ENCODE measurements at places on chromosomes 12 and 14.

- DNase-seq, result no peak
These were observed 325.5 kb upstream of the RTL1 start for GRCh38 chr14:101228949-101229541.

DNA sequence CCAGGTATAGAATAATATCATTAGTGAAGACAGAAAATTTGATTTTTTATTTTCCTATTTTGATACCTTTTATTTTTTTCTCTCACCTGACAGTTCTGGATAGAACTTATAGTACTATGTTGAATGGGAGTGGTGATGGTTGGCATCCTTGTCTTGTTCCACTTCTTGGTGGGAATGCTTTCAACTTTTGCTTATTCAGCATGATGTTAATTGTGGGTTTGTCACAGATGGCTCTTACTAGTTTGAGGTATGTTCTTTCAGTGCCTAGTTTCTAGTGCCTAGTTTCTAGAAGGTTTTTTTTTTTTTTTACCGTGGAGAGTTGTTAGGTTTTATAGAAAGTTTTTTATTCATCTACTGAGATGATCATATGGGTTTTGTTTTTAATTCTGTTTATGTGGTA, 516.3 kb upstream of the NOVA1 start:
- no peak for DNase-seq

GRCh38 chr12:8031872-8032241, 659 bp upstream of the FOXJ2 start:
- no peak for DNase-seq

DNA sequence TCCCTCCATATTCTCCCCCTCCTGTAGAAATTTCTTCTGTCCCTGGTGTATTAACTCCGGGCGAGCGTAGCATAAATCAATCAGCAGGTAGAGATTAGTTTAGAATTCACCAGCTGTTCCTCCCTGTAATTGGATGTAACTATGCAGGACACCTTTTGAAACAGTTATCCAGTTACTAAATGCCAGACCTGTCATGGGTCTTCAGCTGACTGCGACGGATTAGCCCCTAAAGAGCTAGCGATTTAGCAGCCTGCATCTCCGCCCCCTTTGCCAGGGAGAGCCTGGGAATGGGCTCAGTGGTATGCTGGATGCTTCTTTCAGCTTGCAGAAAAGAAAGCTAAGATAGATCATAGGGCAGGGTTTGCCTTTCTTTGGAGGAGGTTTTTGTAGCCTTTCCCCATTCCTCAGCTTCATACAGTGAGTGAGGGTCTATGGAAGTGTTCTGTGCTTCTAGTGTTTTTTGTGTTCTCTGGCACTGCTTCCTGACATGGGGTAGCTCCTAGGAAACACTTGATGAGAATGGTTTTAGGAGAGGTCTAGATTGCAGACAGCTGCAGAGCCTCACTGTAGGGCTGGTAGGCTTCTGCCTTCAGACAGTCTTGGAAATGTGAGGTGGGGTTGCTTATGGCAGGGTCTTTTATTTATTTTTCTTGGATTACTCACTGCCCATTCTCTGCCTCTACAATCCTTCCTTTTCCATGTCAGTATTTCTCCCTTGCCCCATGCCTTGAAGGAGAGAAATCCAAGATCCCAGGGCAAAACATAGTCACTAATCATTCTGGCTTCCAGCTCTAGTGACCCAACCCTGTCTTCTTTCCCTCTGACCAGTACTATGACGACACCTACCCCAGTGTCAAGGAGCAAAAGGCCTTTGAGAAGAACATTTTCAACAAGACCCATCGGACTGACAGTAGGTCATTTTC, 16.7 kb downstream of the COPZ1 start:
- no peak for DNase-seq

- DNase-seq, result no peak
These were observed 41.6 kb downstream of the RNF34 start for GRCh38 chr12:121441555-121441954.

- no peak for DNase-seq
These were observed 11.0 kb upstream of the FBXL14 start for GRCh38 chr12:1605129-1606020.

DNA sequence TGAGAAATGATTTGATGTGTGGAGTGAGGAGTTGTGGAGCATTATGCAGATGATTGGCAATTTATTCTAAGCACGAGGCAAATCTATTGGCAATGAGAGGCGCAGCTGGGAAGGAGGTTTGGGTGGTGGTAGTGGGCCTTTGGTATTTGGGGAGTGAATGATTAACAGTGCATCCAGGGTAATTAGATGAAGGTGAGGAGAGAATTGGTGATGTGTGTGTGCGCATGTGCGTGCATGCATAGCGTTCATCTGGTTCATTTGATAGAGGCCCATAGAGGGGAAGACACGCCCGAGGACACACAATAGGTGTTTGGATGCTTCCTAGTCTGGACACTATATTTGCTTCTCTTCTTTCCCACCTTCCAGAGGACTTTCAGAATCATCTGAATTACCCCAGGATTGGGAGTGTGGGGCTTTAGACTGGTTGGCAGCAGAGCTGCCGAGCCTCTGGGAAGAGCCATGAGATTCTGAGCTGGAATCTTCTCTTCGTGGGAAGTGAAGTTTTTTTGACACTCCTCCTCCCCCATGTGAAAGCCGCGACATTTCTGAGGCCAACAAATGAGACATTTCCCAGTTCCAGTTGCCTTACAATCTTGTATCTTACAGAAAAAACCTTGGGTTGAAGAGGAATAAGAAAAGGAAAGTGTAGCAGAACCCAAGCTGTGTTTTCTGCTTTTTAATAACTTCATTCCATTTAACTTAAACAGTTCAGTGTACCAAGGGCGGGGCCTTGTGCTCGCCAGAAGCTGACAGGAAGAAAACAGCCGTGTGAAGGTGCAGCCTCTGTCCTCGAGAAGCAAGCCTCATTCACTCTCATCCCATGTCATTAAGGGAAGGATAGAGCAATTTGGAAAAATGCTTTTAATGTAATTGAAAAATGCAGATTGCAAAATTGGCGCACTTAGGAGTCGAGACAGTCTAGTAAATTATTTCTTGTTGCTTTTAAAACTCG, 65.2 kb downstream of the SLC25A47 start:
- no peak for DNase-seq

- DNase-seq, result no peak
These were observed 649.2 kb upstream of the MIS18BP1 start for GRCh38 chr14:45902241-45902640.

DNA sequence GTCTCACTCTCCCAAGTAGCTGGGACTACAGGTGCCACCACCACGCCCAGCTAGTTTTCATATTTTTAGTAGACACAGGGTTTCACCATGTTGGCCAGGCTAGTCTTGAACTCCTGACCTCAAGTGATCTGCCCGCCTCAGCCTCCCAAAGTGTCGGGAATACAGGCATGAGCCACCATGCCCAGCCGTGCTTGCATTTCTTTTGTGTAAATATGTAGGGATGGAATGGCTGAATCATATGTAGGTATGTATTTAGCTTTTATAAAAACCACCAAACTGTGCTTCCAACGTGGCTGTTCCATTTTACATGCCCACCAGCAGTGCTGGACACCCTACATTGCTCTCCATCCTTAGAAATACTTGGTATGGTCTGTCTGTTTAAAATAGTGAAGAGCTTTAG, 32.8 kb upstream of the CLMN start:
- no peak for DNase-seq

GRCh38 chr12:48104531-48104930, 1.3 kb downstream of the SENP1 start:
- DNase-seq, result no peak

- DNase-seq, result no peak
These were observed 113.3 kb upstream of the CAND1 start for GRCh38 chr12:67155863-67156262.

DNA sequence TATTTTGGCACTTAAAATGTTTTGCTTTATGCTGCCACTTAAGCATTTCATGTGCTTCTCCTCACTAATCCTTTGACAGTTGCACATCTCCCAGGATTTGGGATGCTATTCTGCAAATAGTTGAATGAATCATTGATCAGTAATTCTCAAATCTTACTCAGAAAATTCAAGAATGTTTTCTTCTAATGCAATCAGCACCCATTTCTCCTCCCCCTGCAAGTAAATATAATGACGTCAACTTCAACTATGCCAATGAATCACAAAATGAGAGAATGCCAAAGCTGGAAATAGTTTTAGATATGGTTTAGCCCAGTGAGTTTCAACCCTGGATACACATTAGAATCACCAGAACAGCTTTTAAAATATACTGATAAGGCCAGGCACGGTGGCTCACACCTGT, 2.1 kb upstream of the BLOC1S1 start:
- DNase-seq, result no peak

DNA sequence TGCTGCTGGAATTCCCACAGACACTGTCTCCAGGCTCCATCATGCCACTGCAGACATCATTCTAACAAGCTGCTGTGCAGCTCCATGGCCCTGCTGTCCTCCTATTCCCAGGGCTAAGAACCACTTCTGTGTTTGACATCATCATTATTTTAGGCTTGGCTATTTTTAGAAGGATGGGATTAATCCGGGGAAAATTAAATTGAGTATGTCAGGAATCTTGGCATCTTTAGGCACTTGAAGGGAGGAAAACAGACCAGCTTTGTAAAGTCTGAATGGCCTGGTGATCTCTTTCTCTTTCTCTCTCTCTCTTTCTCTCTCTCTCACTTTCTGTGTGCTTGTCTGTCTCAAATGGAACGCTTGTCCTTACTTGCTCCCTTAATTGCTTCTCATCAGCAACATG, 568.3 kb upstream of the FLRT2 start:
- no peak for DNase-seq

DNA sequence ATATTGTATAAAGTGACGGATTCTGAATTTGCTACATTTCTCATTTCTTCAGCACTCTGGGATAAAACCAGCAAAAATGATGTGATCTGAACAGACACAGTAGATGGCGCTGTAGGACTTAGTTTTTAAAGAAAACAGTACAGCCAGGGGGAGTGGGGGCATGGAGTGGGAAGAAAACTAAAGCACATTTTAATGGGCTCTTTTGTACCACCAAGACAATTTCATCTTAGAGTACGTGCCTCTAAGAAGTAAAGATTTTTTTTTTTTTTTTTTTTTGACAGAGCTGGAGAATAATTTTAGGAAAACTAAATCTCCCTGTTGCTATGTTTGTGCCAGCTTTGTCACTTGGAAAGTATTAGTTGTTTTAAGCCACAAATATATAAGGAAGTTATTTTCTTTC, 124.4 kb downstream of the RAD51B start:
- DNase-seq, result no peak

GRCh38 chr14:20719777-20720176, 25.9 kb upstream of the EDDM3A start:
- DNase-seq, result no peak

DNA sequence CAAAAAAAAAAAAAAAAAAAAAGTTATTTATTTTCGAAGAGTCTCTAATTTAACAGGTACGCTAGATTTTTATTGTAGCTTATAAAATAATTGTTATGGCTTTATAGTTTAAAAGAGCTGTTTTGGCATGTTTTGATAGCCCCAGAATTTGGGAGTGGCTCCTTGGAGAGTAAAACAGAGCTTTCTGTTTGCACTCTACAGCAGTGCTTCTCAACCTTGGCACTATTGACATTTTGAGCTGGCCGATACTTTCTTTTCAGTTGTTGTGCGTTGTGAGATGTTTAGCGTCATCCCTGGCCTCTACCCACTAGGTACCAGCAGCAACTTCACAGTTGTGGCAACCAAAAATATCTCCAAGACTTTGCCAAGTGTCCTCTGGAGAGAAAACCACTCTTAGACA, 30.6 kb downstream of the PLBD1 start:
- DNase-seq, result no peak

DNA sequence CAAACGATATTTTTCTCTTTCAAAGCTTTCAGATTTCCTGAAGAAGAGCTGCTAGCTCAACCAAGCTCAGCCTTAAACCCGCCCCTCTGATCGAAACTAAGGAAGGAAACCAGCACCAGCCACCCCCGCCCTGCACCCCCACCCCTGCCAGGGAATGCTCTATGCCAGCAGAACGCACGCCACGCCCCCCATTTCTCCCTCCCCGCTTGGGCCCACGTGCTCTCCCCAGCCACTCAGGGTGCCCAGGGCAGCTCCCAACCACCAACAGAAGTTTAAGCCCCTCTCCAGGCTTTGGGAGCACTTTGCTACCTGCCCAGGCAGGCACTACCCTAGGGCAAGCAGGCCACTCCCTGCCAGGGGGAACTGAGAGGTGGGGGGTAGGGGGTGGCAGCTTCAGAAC, 18.8 kb upstream of the KRT78 start:
- no peak for DNase-seq

GRCh38 chr14:105935384-105935783, 409.0 kb downstream of the TMEM121 start:
- no peak for DNase-seq

- no peak for DNase-seq
These were observed 43.8 kb downstream of the FOXN3 start for GRCh38 chr14:89373185-89373584.

DNA sequence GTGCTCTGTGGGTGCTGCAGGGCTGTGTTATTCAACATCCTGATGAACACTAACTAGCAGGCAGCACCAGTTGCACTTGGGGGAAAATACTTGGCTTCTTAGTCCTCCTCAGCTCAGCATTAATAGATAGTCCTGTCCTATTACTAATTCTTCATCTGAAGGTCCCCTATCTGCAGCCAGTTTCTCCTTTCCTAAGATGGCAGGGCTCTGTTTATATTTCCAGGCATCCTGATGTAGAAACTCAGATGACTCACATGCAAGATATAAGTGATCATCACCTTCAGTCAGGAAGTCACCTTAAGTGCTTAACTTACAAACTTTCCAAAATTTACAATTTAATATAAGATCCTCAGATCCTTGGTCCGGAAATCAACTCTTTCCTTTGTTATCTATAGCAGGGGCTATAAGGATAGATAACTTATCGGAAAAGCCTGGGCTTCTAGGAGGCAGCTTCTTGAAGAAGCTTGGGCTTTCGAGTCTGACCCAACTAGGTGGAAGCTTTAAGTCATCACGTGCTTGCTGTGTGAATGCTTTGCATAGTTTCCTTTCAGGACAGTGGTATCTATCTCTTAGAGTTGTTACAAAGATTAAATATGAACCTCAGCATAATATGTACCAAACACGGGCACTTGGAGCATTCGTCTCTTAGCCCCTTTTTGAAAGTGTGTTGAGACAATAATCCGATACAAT, 181.0 kb upstream of the GRIP1 start:
- DNase-seq, result no peak

DNA sequence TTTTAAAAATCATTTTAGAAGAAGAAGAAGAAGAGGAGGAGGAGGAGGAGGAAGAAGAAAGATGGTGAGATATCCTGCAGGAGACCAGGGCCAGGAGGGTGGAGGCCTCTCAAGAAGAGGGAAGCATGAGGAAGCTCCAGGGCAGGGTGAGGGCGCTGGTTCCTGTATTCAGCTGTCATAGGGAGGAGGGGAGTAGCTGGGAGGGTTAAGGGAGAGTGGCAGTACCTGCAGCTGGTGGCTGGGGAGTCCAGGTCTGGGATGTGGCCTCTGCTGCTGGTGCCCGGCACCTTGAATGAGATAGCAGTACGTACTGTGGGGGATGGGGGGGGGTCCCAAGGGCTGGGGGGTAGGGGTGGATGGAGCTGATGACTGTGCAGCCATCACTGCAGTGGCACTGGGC, 9.8 kb downstream of the RBP5 start:
- no peak for DNase-seq

GRCh38 chr14:104556256-104557021, 23.1 kb upstream of the C14orf180 start:
- DNase-seq, result no peak

GRCh38 chr14:24279301-24280186, 8.1 kb upstream of the RABGGTA start:
- DNase-seq, result no peak

All from activated CD4-positive, CD25-positive, alpha-beta regulatory T cell (primary cell).